ENCODE measurements at places on chromosomes 5 and 9.

DNA sequence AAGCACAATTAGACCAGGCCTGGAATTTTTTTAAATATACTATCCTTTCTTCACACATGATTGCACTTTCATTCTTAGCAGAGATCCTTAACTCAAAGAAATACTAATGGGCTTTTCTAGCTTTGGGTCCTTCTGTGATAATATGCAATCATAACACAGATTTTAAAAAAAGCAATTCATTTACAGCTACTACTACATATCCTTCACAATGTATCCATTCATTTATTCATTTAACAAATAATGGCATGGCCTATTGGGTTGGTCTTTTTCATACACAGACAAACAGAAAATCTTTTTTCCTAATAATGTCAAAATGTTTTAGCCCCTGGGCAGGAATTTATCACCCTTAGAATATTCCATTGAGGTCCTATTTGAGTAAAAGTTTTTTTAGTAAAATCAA is 47.0 kb downstream of the SAXO1 start:
- no peak for DNase-seq

GRCh38 chr5:95667678-95668077 is 15.1 kb downstream of the SPATA9 start:
- no peak for DNase-seq

DNA sequence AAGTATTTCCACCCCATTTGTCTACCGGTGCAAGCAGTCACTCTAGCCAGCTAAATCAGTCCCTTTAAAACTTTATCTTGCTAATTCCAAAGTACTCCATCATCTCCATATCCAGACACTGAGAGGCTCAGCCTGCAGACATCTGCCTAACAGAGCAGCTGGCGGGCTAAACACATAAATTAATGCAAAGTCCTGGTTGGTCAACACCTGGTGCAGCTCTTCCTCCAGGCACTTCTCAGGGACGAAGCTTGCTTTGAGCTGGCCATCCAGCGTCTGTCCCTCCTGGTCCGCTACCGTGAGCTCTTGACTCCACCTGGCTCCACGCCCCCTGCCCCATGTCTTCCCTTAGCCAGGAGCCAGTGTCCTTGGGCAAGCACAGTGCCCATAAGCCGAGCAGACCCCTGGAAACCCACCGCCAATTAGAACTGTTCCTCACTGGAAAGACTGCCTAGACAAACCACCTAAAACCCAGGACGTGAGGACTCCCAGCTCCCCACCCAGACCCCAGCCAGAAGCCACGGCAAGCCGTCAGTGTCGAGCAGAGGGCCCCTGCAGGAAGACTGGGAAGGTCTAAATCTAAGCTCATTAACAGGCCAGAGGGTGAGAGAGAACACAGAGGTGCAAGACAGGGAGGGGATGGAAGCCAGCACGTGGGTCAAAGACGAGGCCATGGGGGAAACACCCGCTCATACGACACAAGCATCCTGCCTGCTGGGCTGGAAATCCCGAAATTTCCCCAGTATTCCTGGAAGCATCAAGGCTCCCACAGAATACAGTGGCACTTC is 120.0 kb downstream of the COL23A1 start:
- DNase-seq = no peak

GRCh38 chr9:105313238-105313637 is 68.8 kb downstream of the SLC44A1 start:
- no peak for DNase-seq

GRCh38 chr9:119050281-119050680 is 319.0 kb downstream of the BRINP1 start:
- DNase-seq = no peak

GRCh38 chr5:93072831-93073459 is 508.1 kb downstream of the NR2F1-AS1 start:
- DNase-seq = no peak

- no peak for DNase-seq
Observed at GRCh38 chr9:126985870-126986498, 71.4 kb downstream of the RALGPS1 start.

GRCh38 chr5:140631831-140632365 is 1.1 kb downstream of the CD14 start:
- peak; percentile 30 for DNase-seq

GRCh38 chr9:120571443-120572257 is 8.3 kb downstream of the CDK5RAP2 start:
- DNase-seq = no peak

GRCh38 chr5:73981704-73982103 is 355.7 kb downstream of the ARHGEF28 start:
- no peak for DNase-seq

GRCh38 chr9:27073841-27074728 is 34.9 kb upstream of the TEK start:
- DNase-seq = no peak
